ENCODE measurements at places on chromosomes 16 and 17.
A peak's percentile ranks its signal among the peaks of the same experiment; 100 is the strongest.

- no peak for DNase-seq
These were observed 11.6 kb downstream of the ZFPM1 start for GRCh38 chr16:88464447-88465318.

GRCh38 chr17:46862949-46863348 is 11.6 kb downstream of the WNT9B start:
- DNase-seq, result no peak

- DNase-seq, result no peak
These were observed 11.7 kb downstream of the GJD3 start for GRCh38 chr17:40352779-40353394.

- DNase-seq, result no peak
These were observed 102.6 kb downstream of the SDR42E1 start for GRCh38 chr16:81908466-81909262.

DNA sequence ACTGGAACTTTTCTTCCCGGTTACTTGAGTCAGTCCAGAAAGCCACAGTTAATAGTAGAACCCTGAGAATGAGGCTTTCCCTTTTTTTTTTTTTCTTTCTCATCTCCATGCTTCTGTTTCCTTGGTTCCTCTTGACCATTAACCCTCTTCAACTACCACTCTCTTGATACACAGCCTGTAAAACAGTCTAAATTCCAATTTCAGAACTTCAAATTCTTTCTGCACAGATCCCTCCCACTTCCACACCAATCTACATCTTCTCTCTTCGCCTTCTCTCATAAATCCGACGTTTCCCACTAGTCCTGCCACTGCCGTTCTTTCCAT is 588 bp downstream of the METTL16 start:
- no peak for DNase-seq

DNA sequence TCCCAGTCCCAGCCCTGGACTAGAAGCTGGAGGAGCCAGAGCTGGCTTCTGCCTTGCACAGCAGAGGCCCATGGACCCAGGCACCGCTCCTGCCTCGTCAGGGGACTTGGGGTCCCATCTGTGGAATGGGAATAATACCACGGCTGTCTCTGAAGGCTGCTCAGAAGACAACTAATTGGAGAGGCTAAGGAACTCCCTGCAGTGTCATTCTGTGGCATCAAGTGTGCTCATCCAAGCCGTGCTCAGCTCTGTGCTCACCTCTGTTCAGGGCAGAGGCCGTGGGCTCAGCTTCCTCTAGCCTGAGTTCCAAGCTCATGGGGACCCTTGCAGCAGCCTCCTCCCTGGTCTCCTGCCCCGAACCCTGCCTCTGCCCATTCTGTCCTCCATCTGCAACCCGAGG is 31.8 kb downstream of the BEAN1 start:
- DNase-seq, result no peak

DNA sequence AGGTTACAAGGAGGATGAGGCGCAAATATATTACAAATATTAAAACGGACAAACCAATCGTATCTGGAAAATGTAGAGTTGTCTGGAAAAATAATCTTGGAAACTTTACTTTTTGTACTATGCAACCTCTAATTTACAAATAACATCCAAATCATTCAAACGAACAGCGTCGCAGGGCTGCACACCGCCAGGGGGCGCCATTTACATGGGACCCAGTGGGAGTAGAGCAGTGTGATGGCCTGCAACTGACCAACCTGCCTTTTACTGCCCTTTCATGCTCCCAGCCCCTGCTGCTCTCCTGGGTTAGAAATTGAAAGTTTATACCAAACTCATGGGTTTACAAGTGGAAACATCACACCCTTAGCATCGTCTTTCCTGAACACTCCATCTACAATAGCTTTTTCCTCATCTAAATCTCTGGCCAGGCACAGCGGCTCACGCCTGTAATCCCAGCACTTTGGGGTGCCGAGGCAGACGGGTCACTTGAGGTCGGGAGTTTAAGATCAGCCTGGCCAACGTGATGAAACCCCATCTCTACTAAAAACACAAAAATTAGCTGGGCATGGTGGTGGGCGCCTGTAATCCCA is 10.0 kb downstream of the PITPNC1 start:
- DNase-seq, result peak; percentile 81

DNA sequence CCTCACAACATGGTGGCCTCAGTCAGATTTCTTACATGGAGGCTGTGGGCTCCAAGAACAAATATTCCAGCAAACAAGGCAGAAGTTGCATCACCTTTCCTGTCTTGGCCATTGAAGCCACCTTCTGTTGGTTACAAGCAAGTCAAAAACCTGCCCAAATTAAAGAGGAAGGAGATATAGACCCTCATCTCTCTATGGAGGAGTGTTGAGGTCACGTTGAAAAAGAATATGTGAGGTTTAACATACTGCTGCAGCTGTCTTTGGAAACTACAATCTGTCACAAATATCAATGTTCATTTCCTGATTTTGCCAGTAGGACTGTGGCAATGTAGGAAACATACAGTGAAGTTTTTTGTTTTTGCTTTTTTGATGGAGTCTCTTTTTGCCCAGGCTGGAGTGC is 211.4 kb downstream of the COPRS start:
- no peak for DNase-seq

- DNase-seq, result no peak
These were observed 15.6 kb upstream of the FOXJ1 start for GRCh38 chr17:76156662-76156991.

- no peak for DNase-seq
These were observed 9.7 kb upstream of the ANKS4B start for GRCh38 chr16:21223787-21224186.

- no peak for DNase-seq
These were observed 44.1 kb upstream of the CA10 start for GRCh38 chr17:52202520-52203080.

- DNase-seq, result no peak
These were observed 19.2 kb downstream of the HNF1B start for GRCh38 chr17:37725601-37726146.

- no peak for DNase-seq
These were observed 47.8 kb downstream of the TNFRSF13B start for GRCh38 chr17:16923904-16924695.

GRCh38 chr16:89401641-89402445 is 88.5 kb downstream of the ANKRD11 start:
- no peak for DNase-seq

GRCh38 chr17:7849751-7850504 is 4.9 kb upstream of the TMEM88 start:
- DNase-seq, result no peak

GRCh38 chr17:39195568-39196160 is 1.8 kb downstream of the CACNB1 start:
- DNase-seq, result no peak

- DNase-seq, result no peak
These were observed 29.6 kb upstream of the ASGR2 start for GRCh38 chr17:7144213-7144612.

- DNase-seq, result no peak
These were observed 183.6 kb upstream of the PMFBP1 start for GRCh38 chr16:72355561-72355960.

- DNase-seq, result no peak
These were observed 26.3 kb upstream of the CLEC18B start for GRCh38 chr16:74447578-74447977.

GRCh38 chr17:57551321-57552079 is 193.6 kb downstream of the CCDC182 start:
- no peak for DNase-seq

- DNase-seq, result no peak
These were observed 79.4 kb downstream of the RBFOX3 start for GRCh38 chr17:79531191-79532095.

GRCh38 chr17:57466521-57466920 is 210.2 kb downstream of the MSI2 start:
- no peak for DNase-seq

- no peak for DNase-seq
These were observed 13.6 kb downstream of the USP36 start for GRCh38 chr17:78826836-78827509.

DNA sequence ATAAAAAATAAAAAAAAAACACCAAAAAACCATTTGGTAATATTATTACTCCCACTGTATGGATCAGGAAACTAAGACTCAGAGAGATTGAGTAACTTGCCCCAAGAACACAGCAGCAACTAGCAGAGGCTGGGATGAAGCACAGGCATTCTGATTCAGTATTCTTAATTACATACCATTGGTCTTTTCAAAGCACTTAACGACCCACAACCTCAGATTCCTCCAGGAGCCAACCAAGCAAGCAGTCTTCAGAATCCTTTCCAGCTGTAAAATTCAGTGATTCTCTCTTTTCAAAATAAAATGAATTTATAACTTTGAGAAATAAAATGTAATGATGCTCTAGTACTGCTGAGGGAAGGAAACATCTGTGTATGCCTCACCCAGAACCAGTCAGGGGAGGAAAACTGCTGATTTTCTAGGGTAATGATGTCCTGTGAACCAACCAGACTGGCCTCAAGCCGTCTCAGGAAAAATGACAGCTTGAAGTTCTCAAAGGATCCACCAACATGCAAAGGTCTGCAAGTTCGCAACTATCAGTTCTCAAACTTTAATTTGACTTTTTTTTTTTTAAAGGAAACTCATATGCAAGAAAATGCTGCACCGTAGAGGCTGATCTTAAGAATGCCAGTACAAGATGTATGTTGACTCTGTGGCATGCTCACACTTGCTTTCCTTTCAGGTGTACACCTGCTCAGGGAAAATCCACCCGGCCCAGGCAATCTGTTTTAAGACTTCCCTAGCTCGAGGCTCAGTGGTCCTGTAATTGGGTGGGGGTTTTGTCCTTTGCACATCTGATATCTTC is 9.0 kb downstream of the CUEDC1 start:
- no peak for DNase-seq

DNA sequence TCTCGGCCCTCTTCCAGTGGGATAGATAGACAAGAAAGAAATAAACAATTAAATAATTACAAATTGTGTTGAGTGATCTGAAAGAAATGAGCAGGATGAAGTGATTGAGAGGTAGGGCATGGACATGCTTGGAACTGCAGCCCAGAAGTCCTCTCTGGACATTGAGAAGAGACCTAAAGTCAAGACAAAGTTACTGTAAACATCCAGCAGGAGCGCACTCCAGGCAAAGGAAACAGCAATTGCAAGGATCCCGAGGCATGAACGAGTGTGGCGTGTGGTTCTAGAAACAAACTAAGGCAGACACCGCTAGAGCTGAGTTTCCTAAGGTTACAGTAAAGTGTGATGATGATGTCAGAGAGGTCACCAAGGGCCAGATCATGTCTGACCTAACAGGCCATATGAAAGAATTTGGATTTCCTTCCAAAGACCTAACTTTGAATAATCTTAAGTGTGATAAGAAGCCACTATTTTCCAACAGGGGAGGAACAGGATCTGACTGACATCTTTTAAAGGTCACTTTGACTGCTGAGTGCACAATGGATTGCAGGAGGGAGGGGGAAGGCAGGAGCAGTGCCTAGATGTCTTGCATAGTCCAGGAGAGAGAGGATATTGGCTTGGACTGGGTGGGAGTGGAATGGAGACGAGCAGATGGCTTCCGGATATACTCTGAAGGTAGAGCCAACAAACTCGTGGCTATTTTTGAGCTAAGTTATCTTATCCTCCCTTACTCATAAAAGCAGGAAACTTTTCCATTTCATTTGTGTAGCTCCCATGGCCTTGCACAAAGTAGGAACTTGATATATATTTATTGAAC is 19.0 kb downstream of the ABCC12 start:
- DNase-seq, result no peak

DNA sequence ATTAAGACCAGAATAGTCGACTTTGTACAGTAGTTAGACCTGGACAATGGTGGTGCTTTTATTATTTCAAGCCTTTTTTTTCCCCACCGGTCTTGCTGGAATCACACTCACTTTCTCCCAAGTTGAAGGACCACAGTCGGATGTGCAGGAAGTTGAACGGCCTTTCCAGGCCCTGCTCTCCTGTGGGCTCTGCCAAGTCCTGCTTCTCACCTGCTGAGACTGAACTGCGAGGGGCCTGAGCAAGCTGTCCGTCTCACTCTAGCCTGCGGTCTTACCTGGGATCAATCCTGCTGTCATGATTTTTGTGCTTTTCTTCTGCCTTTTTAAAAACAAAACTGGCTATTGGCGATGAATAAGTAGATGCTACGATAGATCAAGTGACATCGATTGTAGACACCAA is 1.3 kb downstream of the TLCD3A start:
- no peak for DNase-seq

- DNase-seq, result no peak
These were observed 1.1 kb downstream of the CHTF8 start for GRCh38 chr16:69131167-69131838.

DNA sequence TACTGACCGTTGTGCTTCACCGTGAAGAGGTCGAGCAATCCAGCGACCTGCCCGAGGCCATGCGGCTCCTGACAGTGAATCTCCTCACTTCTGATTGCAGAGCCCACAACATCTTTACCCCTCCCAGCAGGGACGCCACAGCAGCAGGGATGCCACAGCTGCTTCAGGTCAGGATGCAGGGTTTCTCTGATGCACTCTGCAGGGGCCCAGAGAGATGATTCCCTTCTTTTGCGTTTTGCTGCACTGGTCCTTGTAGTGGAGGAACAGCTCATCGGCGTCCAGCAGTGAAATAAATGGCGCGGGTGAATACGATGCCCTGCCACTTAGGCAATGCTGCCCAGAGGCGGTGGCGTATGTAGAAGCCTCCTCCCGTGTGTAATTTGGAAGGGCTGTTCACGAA is 5.6 kb downstream of the KIAA0513 start:
- no peak for DNase-seq

DNA sequence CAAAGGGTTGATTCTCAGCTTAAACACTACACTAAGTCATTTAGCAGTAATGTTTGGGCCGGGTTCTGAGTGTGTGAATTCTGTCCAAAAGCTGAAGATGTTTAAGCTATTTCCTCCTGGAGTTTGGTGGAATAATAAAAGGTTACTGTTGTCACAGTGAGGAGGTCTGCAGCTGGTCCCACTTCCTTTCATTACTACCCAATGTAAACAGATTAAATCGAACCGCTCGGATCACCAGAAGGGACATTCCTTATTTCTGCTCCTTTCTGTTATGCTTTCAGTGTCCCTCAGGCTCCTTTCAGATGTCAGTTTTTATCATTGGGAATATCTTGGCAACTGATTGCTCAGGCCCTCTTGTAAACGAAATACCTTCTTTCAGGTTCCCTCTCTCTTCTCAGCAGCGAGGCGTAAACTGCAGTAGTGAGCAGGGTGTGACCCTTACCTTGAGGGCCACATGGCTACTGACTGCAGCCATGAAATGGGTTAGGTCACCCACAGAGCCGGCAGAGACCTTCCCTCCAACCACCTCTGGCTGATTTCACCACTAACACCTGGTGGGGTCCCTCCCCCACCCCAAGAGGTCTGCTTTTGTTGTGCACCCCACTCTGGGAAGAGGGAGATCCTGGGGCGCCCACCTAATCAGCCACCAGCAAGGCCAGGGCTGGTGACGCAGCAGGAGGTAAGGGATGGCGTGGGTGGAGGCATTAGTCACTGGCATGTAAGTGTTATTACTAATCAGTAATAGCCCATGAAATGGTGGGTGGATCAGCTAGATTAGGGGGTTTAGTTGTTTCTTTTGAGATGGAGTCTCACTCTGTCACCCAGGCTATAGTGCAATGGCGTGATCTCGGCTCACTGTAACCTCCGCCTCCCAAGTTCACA is 117.6 kb downstream of the VPS53 start:
- DNase-seq, result peak; percentile 14

Measured in stimulated activated CD4-positive, alpha-beta T cell treated with anti-CD3 and anti-CD28 coated beads, Interleukin-2, amount 100 ng/mL, for 48 hours (primary cell).